ENCODE measurements at places on chromosomes 5 and 9.
A peak's percentile ranks its signal among the peaks of the same experiment; 100 is the strongest.

- DNase-seq = no peak
These were observed 297.7 kb upstream of the EFNA5 start for GRCh38 chr5:107968406-107968843.

GRCh38 chr5:151264113-151264512 is 11.1 kb downstream of the GM2A start:
- no peak for DNase-seq

GRCh38 chr5:166710271-166710670 is 1581.2 kb upstream of the WWC1 start:
- DNase-seq = no peak

DNA sequence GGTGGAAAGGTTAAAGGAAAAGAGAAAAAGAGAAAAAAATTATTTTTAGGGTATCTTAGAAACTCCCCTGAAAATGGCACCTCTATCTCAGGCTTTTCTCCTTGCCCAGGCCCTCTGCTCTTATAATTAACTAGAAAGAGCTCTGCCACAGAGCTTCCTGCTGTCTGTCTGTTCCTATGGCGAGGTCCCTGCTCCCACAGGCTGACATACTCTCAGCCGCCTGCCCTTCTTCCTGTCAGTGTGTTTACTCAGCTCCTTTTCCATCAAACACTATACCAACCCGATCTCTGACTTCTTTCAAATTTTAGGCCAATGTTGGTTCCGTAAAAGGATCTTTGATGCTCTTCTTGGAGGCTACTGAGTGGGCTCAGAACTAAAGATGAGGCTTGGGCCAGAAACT is 482.6 kb downstream of the DMAC1 start:
- DNase-seq = no peak

GRCh38 chr9:128011071-128011817 is 30.5 kb upstream of the EEIG1 start:
- no peak for DNase-seq

DNA sequence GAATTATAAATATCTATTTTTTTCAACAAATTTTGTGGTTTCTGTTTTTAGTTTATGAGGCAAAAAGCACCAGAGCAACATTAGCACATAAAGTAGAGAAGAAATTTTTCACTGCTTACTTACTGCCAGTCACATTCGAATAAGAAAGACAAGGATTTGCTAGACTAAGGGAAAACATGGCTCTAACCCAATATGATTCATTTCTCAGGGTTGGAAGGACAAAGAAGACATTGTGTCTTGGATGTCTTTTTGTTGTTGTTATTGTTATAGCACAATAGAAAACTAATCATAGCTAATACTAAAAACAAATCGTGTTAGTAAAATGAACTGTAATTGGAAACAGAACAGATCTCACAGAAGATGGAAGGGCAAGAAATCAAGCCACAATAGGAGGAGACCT is 90.9 kb upstream of the SLCO6A1 start:
- no peak for DNase-seq

- no peak for DNase-seq
These were observed 121.0 kb upstream of the RGS7BP start for GRCh38 chr5:64384765-64385164.

GRCh38 chr9:127334725-127335124 is 62.2 kb upstream of the SLC2A8 start:
- DNase-seq = no peak

DNA sequence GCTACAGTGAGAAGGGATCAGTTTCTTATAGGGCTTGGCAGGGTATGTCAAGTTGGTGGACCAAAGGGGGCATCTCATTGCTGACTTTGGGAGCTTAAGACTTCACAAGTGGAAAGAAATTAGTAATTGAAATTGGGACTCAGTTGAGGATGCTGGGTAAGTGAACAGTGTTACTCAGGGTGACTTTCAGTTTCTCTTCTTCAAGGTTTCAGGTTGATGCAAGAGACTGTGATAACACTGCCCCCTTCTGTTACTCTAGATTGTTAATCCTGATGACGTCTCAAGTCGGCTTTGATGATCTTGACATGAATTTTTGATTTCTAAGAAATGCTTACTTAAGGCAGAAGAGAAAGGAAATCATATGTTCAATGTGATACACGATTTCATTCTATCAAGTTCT is 21.3 kb downstream of the KCTD16 start:
- DNase-seq = peak; percentile 22

- DNase-seq = no peak
These were observed 59.2 kb upstream of the CDH10 start for GRCh38 chr5:24703934-24704333.

DNA sequence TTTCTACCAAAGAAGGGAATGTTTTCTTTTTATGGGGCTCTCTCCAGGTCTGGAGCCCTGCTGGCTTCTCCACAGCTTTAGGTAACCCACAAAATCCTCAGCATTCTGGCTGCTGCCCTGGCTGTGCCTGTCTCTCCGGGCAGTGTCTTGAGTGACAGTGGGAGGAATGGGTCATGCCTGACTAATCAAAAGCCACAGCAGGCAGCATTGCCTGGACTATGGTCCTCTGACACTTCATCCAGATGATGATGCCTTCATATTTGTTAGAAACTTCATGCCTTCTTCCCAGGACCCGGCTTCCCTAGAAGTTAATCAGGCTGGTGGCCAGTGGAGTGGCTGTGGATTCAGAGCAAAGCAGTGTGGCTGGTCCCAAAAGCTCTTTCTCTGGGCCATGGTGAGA is 32.2 kb upstream of the TGFBI start:
- no peak for DNase-seq

Measured in NCI-H446 (cell line).